Stimulated activated CD8-positive, alpha-beta memory T cell treated with anti-CD3 and anti-CD28 coated beads, Interleukin-15, amount 100 ng/mL, for 48 hours (primary cell): ENCODE measurements at places on chromosomes 7 and 10.

GRCh38 chr10:90969121-90969534 is 48.2 kb upstream of the ANKRD1 start:
- DNase-seq, result no peak

- no peak for DNase-seq
Observed at GRCh38 chr7:49166441-49166840, 242.1 kb downstream of the CDC14C start.

DNA sequence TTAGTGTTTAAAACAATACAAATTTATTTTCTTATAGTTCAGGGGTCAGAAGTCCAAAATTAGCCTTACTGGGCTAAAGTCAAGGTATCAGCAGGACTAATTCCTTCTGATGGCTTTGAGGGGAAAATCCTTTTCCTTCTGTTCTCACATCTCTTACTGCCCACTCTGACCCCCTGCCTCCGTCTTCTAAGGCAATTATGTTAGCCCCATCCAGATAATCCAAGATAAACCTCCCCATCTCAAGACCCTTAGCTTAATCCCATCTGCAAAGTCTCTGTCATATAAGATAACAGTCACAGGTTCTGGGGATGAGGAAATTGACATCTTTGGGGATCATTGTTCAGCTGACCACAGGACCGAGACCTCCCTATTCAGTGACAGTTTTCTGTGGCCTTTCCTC is 22.3 kb downstream of the MACROH2A2 start:
- no peak for DNase-seq

- no peak for DNase-seq
Observed at GRCh38 chr7:155363852-155364600, 66.3 kb downstream of the INSIG1 start.

- DNase-seq, result no peak
Observed at GRCh38 chr7:20581956-20582355, 33.5 kb upstream of the ABCB5 start.

DNA sequence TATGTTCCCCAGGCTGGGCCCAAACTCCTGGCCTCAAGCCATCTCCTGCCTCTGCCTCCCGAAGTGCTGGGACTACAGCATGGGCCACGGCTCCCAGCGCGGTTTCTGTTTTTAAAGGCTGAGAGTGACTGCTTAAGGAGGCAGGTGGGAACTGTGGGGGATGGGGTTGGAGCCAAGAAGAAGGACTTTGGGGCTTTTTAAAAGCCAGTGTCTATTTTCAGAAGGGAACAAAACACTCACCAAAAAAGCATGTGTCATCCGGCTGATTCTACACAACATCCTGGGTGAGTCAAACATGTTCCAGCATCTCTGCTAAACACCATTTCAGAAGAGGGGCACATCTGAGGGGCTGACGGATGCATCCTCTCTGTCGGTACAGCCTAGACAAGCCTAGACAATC is 824.5 kb downstream of the TYW1 start:
- no peak for DNase-seq

DNA sequence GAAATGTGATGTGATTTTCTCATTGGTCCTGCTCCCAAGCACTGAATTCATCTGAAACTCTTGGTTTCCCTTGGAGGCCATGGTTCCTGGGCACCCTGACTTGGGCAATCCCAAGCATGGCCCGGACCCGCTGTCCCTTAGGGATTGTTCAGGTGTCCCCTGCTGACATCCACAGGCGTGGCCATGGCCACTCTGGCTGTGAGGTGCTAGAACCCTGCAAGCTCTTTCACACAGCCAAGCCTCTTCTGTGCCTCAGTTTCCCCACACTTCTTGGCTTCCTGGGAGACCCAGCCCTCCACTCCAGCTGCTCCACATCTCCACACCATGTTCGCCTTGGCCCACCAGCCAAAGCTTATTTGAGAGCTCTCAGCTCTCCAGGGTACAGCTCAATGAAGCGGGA is 12.0 kb upstream of the AZGP1 start:
- DNase-seq, result no peak
